ENCODE measurements at places on chromosomes 5 and 9. TPM values are rescaled to one million over a fixed set of nuclear protein-coding genes. Genes with fewer than 3 reads are reported as not detected.

Gene LHX3
- not detected for total RNA-seq

Gene CSF2
- total RNA-seq = 393 TPM

Gene PDCD1LG2
- 0.37 TPM for total RNA-seq

Gene NLN
- 30.4 TPM for total RNA-seq

Gene MAMDC2
- not detected for total RNA-seq

Gene CNTFR
- not detected for total RNA-seq

Gene RNF38
- 43.3 TPM for total RNA-seq

Gene ACOT12
- not detected for total RNA-seq

Gene LRRC70
- total RNA-seq = 0.60 TPM

Gene RANBP17
- total RNA-seq = not detected

Gene CMBL
- 3.7 TPM for total RNA-seq

Gene MTMR12
- total RNA-seq = 27.4 TPM

Gene FAM169A
- 8.4 TPM for total RNA-seq

Gene ITGA1
- 21.9 TPM for total RNA-seq

Gene CHSY3
- total RNA-seq = not detected

Gene ADAMTSL1
- not detected for total RNA-seq

Gene ANKRD34B
- total RNA-seq = not detected

Gene GFRA3
- not detected for total RNA-seq

Gene PCA3
- not detected for total RNA-seq

- no peak for DNase-seq
These were observed 508 bp upstream of the NME5 start for GRCh38 chr5:138139781-138140090.

DNA sequence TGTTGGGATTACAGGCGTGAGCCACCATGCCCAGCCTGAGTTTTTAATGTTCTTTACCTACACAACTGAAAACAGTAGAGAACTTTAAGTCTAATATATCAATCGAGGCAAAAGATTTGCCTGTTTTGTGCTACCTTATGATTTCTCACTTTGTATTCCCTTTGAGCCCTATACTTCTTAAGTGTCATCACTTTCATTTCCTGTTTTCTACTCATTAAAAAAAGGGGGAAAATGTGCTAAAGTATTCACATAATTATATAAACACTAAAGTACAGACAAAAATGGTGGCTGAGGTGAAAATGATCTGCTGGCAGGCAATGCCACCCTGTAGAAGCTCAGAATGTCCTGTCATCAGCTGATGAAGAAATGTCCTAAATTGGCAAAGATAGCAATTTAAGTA, 23.6 kb downstream of the ATG10 start:
- no peak for DNase-seq

DNA sequence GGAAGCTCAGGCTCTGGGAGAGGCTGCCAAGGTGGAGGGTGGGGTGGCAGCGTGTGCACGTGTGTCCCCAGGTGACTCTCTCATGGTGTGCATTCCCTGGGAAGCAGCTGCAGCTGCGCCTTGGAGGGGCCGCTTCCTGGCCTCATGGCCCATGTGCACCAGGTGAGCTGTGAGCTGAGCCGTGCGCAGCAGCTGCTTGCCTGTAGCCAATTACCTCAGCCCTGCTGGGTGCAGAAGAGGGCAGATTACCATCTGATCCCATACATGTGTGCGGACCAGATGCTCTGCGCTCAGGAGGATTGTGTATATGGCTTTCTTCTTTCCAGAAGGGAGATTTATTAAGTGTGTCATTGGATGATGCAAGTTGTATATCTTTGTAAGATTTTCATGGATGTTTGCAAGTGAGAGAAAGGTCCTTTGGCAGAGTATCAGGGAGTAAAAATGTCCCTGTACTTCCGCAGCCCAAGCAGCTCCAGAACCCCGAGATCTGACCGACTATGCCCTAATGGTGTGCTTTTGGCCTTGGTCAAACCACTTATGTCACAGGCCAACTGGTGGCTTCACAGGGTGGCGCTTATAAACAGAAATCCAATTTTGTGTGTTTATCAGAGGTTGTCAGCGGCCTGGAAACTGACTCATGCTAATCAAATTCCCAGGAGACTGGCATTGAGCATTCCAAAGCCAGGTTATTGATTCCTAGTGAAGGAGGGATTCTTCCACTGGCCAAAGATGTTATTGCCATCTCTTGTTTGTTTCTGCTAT, 229.3 kb downstream of the GOLPH3 start:
- DNase-seq = no peak

- no peak for DNase-seq
These were observed 122.5 kb downstream of the RFK start for GRCh38 chr9:76271755-76272154.

GRCh38 chr5:59768152-59769040, 125.1 kb downstream of the PDE4D start:
- no peak for DNase-seq

DNA sequence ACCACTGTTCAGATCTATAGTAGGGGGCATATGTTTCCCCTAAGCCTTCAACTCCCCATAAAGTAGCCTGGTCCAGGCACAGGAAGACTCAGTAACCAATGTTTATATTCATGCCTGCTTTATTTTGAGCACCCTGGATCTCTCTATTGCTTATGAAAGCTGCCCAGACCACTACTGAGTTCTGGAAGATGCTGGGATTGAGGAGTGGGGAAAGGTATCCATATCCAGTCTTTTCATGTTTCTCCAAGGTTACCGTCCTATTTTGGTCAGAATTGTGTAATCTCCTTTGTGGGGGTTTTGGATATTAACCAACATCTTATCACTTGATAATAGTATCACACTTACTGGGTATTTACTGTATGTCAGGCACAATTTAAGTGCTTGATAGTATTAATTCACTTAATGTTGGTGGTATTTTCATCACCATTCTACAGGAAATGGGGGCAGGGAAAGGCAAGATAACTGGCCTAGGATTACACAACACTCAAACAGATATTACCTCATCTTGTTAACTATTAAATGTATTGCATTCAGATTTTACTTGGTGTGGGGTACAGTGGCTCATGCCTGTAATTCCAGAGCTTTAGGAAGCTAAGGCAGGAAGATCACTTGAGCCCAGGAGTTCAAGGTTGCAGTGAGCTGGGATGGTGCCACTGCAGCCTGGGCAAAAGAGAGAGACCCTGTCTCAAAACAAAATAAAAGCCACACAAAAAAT, 36.3 kb downstream of the RUSC2 start:
- no peak for DNase-seq

DNA sequence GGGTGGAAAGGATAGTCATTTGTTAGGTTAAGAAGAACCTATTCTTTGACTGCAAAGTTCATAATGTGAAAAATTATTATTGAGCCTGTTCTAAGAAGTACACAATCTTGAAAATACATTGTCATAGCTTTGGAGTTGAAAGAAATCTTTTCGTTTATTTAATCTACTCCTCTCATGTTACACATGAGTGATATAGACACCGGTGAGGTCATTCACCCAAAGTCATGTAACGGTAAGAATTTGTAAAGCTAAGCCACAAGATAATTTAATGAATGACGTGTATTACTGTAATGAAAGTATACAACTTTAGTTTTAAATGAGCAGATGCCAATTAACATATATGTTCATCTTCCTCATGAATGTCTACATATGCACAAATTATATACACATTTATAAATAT, 284.1 kb upstream of the PDE4D start:
- no peak for DNase-seq

DNA sequence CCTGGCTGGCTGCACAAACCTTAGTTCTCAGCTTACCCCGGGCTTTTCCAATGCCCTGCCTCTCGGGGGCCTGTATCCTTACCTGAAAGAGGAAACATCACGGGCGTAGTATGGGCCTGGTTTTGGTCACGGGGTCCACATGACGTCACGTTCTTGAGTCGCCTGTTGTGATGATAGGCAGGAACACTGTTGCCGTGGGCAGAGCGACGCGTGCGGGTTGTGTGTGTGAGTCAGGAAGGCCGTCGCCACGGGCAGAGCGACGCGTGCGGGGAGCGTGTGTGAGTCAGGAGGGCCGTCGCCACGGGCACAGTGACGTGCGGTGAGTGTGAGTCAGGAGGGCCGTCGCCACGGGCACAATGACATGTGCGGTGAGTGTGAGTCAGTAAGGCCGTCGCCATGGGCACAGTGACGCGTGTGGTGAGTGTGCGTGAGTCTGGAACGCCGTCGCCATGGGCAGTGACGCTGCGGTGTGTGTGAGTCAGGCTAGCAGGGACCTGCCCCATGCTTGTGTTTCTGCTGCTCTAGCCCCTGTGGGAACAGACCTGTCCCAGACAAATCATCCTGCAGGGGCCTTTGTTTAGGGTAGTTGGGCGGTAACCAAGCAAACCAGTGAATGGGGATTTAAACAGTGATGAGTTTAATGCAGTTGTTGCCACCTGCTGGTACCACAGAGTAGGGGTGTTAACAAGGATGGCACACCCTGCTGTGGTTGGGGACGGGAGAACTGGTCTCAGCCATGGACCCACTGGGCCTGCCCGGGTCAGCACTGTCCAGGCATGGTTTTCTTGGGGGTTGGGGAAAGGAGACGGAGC, 19.8 kb downstream of the TRIP13 start:
- peak; percentile 87 for DNase-seq

GRCh38 chr5:126108470-126108869, 314.7 kb upstream of the GRAMD2B start:
- no peak for DNase-seq

GRCh38 chr5:83401122-83401731, 70.3 kb upstream of the VCAN start:
- DNase-seq = no peak

DNA sequence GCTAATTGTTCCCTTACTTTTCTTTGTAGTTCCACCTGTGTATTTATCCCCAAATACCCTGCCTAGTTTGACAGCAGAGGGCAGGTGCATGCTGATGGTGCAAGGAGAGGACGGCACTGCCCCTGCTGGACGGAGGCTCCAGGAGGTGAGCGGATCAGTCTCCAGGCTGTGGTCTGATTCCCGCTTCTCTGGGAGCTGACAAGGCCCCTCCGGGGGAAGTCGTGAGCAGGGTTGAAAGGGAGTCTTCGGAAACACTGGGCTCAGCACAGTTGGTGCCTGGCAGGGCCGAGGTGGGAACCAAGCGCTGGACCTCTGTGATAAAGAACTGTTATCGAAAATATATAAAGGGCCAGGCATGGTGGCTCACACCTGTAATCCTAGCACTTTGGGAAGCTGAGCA, 52.9 kb downstream of the RASGEF1C start:
- no peak for DNase-seq

- no peak for DNase-seq
These were observed 5.3 kb downstream of the CDKN2AIPNL start for GRCh38 chr5:134406390-134406789.

DNA sequence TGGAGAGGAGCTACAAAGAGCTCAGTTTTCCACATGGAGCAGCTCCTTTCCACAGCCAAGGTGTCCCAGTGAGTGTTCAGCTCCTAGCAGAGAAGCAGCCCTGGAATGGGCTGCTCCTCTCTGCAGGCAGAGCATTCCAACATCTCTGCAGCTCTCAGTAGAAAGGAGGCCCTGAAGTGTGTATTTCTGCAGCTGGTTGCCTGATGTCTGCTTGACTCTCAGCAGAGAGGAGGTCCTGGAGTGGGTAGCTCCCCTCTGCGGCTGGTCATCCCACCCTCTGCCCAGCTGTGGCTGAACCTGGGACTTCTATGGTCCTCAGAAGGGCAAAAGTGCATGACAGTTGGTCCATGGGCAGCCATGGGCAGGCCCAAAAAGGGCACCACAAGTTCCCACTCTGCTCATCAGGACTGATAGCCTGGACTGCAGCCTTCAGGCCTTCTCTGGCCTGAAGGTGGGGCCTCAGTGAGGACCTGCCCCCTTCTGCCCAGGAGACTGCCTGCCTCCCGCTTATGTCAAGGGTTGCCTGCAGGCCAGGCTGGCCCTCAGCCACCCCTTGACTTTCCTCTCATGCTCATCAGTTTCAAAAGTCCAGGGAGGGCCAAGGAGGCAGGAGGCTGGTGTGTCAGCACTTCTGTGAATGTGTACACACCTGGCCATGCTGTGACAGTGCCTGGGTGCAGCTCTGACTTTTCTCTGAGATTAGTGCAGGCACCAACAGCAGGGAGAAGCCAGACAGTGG, 605.9 kb upstream of the FAM174A start:
- no peak for DNase-seq

DNA sequence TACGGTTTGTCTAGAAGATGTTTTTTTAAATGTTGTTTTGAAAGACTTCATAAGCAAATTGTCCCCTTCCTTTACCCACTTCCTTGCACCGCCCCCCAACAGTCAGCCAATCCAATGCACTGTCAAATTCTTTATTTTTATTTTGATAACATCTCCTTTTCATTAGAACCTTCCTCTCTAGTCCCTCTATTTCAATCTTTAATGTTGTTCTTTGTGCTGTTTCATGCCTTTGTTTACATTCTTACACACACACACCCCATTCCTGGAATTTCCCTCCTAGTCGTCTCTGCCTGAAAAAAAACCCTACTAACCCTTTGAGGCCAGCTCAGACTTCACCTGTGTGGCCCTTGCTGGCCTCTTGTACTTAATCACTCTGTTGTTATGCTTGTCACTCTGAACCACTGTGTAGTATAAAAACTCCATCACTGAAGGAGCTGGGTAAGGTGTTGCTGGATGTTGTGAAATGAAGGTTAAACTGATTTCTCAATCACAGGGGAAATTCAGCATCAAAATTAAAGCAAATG, 133.4 kb downstream of the UGCG start:
- no peak for DNase-seq

DNA sequence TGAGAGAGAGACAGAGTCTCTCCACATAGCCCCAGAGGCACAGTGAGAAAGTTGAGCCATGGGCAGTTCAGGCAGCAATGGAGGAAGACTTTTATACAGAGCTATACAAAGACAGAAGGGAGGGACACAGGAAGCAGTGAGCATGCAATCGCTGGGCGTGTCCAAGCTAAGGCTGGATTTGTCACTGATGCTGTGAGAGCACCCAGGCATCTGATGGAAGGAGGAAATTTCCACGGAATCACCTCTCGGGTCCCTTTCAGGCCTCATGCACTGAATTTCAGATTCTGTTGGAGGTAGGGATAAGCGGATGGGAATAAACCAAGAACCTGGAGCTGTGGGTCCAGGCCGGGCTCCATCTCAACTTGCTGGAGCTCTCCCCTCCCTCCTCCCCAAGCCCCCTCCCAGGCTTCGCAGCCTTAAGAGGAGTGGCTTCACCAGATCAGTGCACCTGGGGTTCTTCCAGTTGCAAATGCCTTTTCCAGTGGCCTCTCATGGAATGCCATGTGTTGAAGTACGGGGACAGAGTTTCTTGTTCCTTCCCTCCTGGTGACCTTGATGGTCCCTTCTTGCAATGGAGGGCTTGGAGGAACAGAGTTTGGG, 114.8 kb upstream of the ALDH1B1 start:
- no peak for DNase-seq

- no peak for DNase-seq
These were observed 7.7 kb downstream of the AMBP start for GRCh38 chr9:114070188-114071103.

- no peak for DNase-seq
These were observed 40.4 kb upstream of the SYNPO start for GRCh38 chr5:150599917-150600511.

- DNase-seq = no peak
These were observed 59.2 kb upstream of the CDH10 start for GRCh38 chr5:24703934-24704333.

GRCh38 chr5:159444441-159445082, 114.3 kb upstream of the IL12B start:
- DNase-seq = no peak

DNA sequence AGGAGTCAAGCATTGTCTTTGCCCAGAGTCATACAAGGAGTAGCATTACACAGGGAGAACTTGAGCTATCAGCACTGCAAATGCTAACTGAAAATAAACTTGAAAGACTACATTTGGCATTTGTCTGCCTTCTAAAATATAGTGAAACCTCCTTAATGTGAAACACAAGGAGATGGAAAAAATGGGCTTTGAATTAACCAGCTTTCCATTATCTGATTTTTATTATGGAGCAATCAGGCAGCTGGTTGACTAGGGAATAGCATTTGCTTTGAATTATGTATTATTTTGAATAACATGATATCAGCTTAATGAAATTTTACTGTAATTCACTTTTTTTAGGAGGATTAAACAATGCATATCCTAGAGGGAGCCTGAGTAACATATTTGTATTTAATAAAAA, 130.8 kb downstream of the GDNF start:
- no peak for DNase-seq
